ENCODE measurements at places on chromosomes 5 and 9.

GRCh38 chr5:107467137-107467932 lies 203.4 kb downstream of the EFNA5 start:
- DNase-seq, result no peak

DNA sequence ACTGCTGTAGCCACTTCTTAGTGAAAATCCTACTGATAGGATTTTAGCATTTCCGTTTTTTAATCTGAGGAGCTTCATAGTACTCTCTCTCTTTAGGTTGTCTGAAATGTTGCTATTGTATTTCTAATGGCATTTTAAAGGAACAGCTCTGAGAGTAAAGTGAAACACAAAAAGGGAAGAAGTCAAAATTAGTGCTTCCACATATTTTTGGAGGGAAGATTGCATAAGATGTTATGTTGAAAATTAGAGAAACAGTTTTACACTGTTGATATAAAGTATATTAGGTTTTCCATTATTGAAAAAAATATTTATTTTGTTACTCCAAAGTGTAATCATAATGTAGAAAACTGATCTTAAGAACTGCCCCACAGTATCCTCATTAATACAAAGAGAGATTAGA lies 525.1 kb downstream of the TAF11L14 start:
- DNase-seq, result no peak

DNA sequence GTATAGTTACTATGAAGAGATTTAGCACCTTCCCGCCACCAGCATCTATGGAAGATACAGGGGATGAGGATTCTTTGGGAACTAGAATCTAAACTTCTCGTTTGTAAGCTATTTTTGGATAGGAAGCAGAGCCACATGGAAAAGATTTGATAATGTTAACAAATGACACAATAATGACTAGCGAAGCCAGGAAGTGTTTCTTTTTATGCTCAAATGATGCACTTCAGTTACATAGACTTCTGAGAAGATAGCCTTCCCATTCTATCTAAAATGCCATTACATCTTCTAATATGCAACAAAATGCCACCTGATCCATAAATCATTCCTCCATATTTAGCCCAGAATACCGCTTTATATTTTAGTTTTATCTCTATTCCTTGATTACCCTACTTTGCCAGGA lies 17.0 kb upstream of the TNC start:
- DNase-seq, result no peak

DNA sequence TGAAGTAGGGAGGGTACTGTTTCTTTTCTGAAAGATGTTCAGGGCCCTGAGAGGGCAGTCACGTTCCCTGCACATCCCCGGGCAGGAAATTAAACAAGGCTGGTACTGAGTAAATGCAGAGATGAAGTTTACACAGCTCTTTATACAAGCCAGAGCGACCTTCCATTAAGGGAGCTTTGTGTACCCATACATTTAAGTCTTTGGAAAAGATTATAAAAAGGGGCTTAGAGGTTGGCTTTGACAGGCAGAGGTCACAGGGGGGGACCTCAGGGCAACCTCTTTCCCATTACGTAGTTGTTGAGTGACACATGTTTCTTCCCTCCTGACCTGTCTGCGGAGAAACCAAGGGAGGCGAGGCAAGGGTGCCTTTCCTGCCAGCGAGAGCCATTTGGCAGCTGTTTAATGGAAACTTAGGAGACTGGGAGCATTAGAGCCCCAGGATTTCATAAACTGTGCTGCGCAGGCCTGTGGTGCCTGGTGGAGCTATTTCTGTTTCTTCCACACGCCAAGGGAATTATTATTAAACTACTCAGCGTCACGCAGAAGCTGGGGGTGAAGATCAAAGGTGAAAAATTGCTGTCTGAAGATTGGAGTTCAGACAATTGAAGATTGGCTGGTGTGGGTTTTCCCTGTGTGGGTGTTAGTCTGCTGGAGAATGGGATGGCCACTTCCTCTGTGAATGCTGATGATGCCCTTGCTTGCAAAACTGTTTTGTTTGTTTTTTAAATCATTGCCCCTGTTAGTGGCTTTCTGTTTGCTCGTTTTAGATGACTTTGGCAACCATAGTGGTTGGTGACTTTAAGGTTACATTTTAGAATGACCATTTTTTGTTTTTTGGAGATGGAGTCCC lies 3.2 kb upstream of the SMIM32 start:
- DNase-seq, result no peak

- DNase-seq, result no peak
Observed at GRCh38 chr9:88013035-88013434, 38.7 kb upstream of the CDK20 start.

- DNase-seq, result no peak
Observed at GRCh38 chr5:173855162-173855994, 32.8 kb upstream of the CPEB4 start.

- no peak for DNase-seq
Observed at GRCh38 chr9:79409182-79409823, 162.5 kb upstream of the TLE4 start.

- no peak for DNase-seq
Observed at GRCh38 chr9:16184964-16185646, 632.3 kb downstream of the CCDC171 start.

- no peak for DNase-seq
Observed at GRCh38 chr5:170217831-170218230, 15.0 kb upstream of the C5orf58 start.

DNA sequence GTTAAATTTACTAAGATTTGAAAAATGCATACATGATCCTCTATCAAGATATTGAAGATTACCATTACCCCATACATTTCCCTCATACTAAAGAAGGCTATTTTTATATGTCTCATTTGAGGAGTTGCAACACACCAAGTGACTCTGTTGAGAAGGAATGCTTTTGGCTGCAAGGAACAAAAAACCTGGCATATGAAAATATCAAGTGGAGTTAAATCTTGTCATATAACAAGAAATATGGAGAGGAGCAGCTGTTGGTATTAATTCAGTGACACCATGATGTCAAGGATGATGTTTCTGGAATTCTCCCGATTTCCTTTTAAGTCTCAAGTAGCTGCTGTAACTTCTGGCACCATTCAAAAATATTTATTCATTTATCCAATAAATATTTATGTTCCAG lies 193.8 kb downstream of the CSNK1G3 start:
- no peak for DNase-seq

DNA sequence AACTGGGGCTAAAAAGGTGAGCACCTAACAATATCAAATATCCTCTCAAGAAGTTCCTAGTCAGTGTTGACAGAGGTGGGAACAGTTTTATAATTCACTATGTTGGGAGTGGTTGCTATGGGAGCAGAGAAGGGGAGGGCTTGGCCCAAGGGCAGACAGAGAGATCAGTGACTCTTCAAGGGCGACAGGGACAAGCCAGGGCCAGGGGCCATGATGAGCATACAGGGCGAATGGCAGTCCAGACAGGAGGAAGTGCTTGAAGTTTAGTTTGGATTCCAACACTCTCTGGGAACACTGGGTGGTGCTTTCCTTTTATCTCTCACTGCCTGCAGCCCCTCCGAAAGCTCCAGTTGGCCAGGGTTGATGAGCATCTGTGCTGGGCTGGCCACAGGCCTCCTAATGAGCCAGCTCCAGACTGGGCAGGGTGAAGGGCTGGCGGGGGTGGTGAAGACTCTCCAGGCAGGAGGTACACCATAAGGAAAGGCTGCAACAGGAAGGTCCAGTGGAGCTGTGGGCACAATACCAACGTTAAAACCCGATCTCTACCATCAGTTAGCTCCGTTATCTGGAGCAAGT lies 111.3 kb downstream of the TMEM174 start:
- DNase-seq, result no peak

- no peak for DNase-seq
Observed at GRCh38 chr9:34599546-34599945, 10.0 kb upstream of the CNTFR start.

GRCh38 chr5:145531038-145531734 lies 304.0 kb downstream of the PRELID2 start:
- no peak for DNase-seq

- DNase-seq, result no peak
Observed at GRCh38 chr5:55363856-55364255, 56.1 kb downstream of the MTREX start.

- no peak for DNase-seq
Observed at GRCh38 chr9:96048956-96049831, 173.7 kb downstream of the ERCC6L2 start.

DNA sequence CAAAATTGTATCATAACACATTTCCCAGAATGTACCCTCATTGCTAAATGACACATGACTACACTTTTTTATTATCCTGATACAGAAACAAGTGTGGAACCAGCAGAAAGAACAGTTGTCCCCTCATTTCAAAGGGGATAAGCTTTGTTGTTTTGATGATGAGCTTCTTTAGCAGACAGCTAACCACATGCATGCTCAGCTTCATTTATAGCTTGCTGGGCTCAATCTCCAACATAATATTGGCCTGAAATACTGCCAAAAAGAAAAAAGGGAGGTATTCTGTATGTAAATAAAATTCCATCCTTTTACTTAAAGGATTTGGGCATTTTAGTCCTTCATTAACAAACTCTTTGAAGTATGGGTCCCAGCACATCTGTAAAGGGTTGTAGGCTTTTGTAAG lies 120.4 kb downstream of the SPATA31D1 start:
- no peak for DNase-seq

DNA sequence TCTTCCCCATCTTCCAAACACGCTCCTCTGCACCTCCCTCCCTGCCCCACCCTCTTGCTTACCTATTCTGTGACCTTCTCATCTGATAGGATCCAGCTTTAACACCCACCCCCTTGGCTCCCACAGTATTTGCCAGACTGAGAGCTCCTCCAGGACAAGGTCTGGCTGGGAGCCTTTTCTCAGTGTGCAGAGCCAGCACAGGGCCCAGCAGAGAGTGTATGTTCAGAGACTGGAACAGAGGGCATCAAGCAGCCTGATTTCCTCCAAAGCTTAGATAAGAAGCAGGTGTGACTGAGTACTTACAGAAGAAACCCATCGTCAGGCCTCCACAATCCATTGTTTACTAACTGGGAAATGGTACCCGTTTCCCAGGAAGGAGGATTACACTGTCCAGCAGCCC lies 26.6 kb downstream of the LHX6 start:
- no peak for DNase-seq

GRCh38 chr9:78368236-78368635 lies 71.3 kb downstream of the PSAT1 start:
- DNase-seq, result no peak

DNA sequence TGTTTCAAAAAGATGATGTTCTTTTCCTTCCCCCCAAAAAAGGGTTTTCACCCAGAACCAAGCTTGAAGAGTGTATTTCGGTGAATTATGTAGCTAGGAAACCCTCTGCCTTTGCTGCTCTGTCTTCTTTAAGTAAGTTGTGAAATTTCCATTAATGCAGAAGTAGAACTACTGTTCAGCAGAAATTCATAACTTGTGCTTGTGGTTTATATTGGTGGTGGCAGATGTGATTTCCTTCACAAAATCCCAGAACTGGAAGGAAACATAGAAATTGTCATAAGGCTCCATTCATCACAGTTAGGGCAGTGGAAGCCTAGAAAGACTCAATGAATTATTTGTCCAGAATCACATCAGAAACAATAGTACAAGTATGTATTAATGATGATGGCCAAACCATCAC lies 42.1 kb upstream of the DAB2 start:
- DNase-seq, result no peak

DNA sequence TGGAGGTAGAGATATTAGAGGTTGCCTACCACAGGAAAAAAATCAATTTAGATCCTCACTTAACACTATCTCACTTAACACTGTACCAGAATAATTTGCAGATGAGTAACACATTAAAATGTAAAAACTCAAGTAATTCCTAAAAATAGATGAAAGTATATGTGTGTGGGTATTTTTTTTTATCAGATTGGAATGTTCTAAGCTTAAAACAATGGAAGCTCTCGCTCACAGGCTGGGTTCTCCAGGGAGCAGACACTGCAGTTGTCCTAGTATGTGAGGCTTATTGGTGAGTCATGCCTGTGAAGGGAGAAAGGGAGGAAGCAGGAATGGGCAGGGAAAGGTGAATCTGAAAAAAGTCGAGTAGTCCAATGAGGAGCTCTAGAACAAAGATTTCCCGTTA lies 181.3 kb upstream of the ZNF608 start:
- no peak for DNase-seq

GRCh38 chr5:53037141-53037859 lies 48.1 kb downstream of the ITGA2 start:
- DNase-seq, result no peak

All from activated CD4-positive, alpha-beta T cell treated with anti-CD3 and anti-CD28 coated beads, Interleukin-2, amount 50 U/mL, for 24 hours (primary cell).